ENCODE measurements at places on chromosomes 11 and 22. TPM values are rescaled to one million over a fixed set of nuclear protein-coding genes. Genes with fewer than 3 reads are reported as not detected.

The MS4A1 gene
- 0.43 TPM for total RNA-seq

The HTR3B gene
- total RNA-seq: 2.9 TPM

The CALCA gene
- total RNA-seq: not detected

The PDGFB gene
- 9.8 TPM for total RNA-seq

The CDC42EP1 gene
- 73.9 TPM for total RNA-seq

The SHISAL1 gene
- total RNA-seq: 3.0 TPM

The CDC42BPG gene
- total RNA-seq: 7.6 TPM

GRCh38 chr22:24097961-24098391 is 83.3 kb upstream of the SUSD2 start:
- H3K27me3 ChIP-seq: no peaks in the 10 kb centered on the region
- no peaks in the 10 kb centered on the region for H3K4me1 ChIP-seq
- DNase-seq: no peak
- no peak overlapping the region for H3K4me3 ChIP-seq
- H3K36me3 ChIP-seq: no peaks in the 10 kb centered on the region

DNA sequence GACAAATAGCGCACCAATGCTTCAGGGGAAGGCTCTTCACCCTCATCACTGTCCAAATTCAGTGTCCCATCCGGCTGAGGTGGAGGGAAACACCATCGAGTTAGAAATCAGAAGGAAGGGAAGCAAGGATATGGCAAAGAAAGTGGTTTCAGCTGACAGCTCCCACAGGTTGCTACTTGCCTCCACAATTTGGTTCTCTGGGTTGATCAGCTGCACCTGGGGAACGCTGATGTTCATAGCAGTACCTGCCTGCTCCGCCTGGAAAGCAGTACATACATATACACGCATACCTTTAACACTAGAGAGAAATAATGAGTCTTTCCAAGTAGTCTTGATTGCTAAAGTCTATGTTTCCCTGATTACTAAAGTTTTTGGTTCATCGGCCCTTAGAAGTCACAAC is 37.8 kb upstream of the APOA1 start:
- no peak overlapping the region for H3K27ac ChIP-seq
- H3K36me3 ChIP-seq: no peaks in the 10 kb centered on the region
- no peak for DNase-seq
- no peaks in the 10 kb centered on the region for H3K27me3 ChIP-seq

- no peaks in the 10 kb centered on the region for H3K4me1 ChIP-seq
- DNase-seq: peak; percentile 52
- no peaks in the 10 kb centered on the region for H3K27me3 ChIP-seq
Observed at GRCh38 chr11:102279641-102280170, 37.6 kb upstream of the BIRC3 start.

- H3K27ac ChIP-seq: no peak overlapping the region
- H3K36me3 ChIP-seq: no peaks in the 10 kb centered on the region
- no peak overlapping the region for H3K4me3 ChIP-seq
- H3K4me1 ChIP-seq: no peaks in the 10 kb centered on the region
- no peaks in the 10 kb centered on the region for H3K27me3 ChIP-seq
- no peak for DNase-seq
Observed at GRCh38 chr11:19905280-19905853, 192.7 kb downstream of the NAV2 start.

GRCh38 chr22:43337385-43337784 is 5.8 kb downstream of the SCUBE1 start:
- no peak overlapping the region for H3K4me3 ChIP-seq
- peaks cover 4% of the 10 kb centered on the region for H3K4me1 ChIP-seq
- no peaks in the 10 kb centered on the region for H3K36me3 ChIP-seq
- no peak for DNase-seq

DNA sequence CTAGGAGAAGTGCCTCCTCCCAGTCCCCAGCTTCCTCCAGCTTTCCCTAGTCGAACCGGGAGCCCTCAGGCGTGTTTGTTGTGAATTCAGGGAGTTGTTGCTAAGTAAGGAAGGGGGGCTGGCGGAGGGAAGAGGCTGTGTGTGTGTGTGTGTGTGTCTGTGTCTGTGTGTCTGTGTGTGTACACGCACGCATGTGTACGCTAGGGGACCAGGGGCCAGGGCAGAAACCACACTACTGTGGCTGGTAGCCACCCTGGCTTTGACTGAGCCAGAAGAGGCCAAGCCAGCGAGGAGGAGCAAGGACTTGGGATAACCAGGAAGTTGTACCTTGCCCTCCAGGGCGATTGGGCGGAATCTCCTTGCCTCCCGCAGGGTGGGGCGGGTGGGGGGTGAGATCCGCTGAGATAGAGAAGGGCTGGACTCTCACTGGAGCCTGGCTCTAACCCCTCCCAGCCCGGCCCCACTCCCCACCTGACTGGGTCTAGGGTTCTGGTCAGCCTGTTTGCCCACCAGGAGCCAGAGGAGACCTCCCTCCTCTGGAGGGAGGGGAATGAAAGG is 7.5 kb downstream of the BCL9L start:
- no peaks in the 10 kb centered on the region for H3K36me3 ChIP-seq
- H3K4me3 ChIP-seq: no peak overlapping the region
- no peaks in the 10 kb centered on the region for H3K27me3 ChIP-seq

- H3K4me1 ChIP-seq: peaks cover 10% of the 10 kb centered on the region
- peak within 1 kb of the TSS; percentile 60 for H3K4me3 ChIP-seq
- peak; percentile 55 for DNase-seq
- no peaks in the 10 kb centered on the region for H3K36me3 ChIP-seq
- H3K27me3 ChIP-seq: no peaks in the 10 kb centered on the region
- peak within 1 kb of the TSS; percentile 70 for H3K27ac ChIP-seq
Observed at GRCh38 chr22:44024288-44024921, at the start of gene PARVB. PARVB (plus strand) TSS chr22:44024302; CDS start chr22:44024340, 38 bp downstream.

DNA sequence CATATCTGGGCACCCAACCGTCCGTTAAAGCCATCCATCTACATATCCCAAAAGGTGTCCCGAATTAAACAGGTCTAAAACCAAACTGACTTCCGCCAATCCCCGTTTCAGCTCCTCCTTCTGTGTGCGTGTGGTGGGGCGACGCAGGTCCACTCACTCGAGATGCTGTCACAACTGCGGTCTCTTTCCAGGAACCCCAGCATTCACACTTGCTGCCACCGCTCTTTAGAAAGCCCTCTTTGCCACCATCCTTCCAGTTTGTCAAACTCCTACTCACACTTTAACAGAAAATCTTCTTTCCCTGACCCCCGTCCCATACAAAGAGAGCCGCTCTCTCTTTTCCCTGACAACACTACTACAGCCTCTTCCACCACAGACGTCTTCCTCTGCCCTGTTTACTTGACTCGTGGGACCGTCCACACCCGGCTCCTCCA is 467 bp downstream of the ESS2 start:
- peaks cover 7% of the 10 kb centered on the region for H3K4me1 ChIP-seq
- H3K27ac ChIP-seq: peak overlapping the region; percentile 70
- H3K27me3 ChIP-seq: no peaks in the 10 kb centered on the region
- DNase-seq: no peak
- H3K4me3 ChIP-seq: peak overlapping the region; percentile 87

GRCh38 chr11:62402226-62402959 is 16.4 kb upstream of the SCGB1A1 start:
- H3K27ac ChIP-seq: peak overlapping the region; percentile 33
- H3K4me3 ChIP-seq: no peak overlapping the region
- H3K36me3 ChIP-seq: no peaks in the 10 kb centered on the region
- peaks cover 56% of the 10 kb centered on the region for H3K4me1 ChIP-seq
- H3K27me3 ChIP-seq: no peaks in the 10 kb centered on the region

DNA sequence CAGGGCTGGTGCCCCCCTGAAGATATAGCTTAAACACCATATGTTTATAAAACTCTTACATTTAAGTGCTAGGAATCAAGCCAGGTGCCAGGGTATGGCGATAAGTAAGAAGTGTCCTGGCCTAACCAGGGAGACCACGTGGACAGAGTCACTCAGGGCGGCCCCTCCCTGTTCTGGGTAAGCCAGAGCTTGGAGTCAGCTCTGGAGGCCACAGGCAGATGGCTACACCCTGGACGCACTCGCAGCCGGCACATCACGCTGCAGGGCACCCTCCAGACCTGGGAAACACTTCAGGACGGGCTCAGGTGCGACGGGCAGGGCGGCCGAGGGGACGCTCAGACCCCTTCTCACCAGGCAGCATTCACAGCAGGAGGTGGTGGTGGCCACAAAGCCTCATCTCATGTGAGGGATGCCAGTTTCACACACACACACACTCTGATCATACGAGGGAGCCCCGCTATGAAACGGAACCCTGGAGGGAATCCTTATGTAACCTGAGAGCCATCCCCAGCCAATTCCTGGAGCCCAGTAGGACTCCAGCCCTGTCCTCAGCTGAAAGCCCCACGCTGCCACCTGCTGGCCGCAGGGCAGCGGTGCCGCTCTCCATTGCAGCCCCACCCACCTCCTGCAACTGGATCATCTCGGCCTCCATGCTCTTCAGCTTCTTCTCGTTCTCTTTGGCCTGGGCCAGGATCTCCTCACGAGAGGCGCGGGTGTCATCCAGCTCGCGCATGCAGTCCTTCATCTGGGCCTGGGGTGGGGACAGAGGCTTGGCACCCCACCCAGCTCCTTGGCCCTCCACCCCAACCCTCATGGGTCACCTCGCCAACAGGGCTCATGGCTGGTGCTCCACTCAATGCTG is 33.4 kb downstream of the APOL1 start:
- peaks cover 21% of the 10 kb centered on the region for H3K4me1 ChIP-seq
- H3K27ac ChIP-seq: peak overlapping the region; percentile 71
- no peak overlapping the region for H3K4me3 ChIP-seq

DNA sequence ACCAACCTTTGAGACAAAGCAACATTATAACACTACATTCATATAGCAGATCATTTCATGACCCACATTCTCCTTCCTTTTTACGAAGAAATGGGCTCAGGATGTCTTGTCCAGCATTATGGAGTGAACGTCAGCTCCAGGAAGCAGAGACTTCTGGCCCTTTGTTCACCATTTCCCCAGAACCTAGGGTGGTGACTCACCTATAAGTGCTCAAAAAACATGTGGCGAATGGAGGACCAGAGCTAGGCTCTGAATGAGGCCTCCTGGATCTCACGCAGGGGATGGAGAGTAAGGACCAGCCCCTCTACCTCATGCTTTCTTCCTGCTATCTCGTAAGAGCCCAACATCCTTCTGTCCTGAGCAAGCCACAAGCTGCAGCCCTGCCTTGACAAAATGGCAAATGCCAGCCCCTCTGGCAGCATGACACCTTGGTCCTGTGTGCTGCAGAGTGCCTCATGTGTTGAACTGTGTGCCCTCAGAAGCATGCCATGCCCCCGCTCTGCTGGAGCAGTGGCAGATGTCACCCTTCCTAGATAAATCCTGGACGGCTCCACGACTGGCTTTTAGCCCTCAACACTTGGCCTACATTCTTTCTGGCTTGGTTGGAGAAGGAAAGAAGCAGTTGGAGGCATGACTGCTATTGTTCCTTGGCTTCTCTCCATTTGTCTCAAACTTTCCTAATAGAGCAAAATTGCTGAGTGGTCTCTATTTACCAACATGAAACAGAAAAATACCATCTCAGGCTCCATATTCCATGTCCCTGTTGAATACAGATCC is 6.5 kb upstream of the ST3GAL4 start:
- no peak overlapping the region for H3K4me3 ChIP-seq
- H3K4me1 ChIP-seq: peaks cover 85% of the 10 kb centered on the region
- no peaks in the 10 kb centered on the region for H3K36me3 ChIP-seq
- DNase-seq: no peak
